ENCODE measurements at places on chromosomes 13 and 19.

GRCh38 chr13:94706101-94706842, 6.1 kb downstream of the SOX21 start:
- peaks cover 94% of the 10 kb centered on the region for H3K27me3 ChIP-seq
- no peak for DNase-seq
- no peak overlapping the region for H3K27ac ChIP-seq
- no peak overlapping the region for H3K4me3 ChIP-seq
- H3K36me3 ChIP-seq, result peaks cover 4% of the 10 kb centered on the region

GRCh38 chr13:101514695-101515275, 62.3 kb downstream of the ITGBL1 start:
- no peak overlapping the region for H3K4me3 ChIP-seq
- peaks cover 2% of the 10 kb centered on the region for H3K4me1 ChIP-seq
- H3K27me3 ChIP-seq, result no peaks in the 10 kb centered on the region
- no peak overlapping the region for H3K27ac ChIP-seq
- H3K36me3 ChIP-seq, result no peaks in the 10 kb centered on the region

- H3K4me1 ChIP-seq, result no peaks in the 10 kb centered on the region
- H3K27ac ChIP-seq, result no peak overlapping the region
- no peaks in the 10 kb centered on the region for H3K36me3 ChIP-seq
- no peak for DNase-seq
- peaks cover 3% of the 10 kb centered on the region for H3K27me3 ChIP-seq
- no peak overlapping the region for H3K4me3 ChIP-seq
Measured at GRCh38 chr13:97561182-97561581, 127.2 kb downstream of the RAP2A start.

DNA sequence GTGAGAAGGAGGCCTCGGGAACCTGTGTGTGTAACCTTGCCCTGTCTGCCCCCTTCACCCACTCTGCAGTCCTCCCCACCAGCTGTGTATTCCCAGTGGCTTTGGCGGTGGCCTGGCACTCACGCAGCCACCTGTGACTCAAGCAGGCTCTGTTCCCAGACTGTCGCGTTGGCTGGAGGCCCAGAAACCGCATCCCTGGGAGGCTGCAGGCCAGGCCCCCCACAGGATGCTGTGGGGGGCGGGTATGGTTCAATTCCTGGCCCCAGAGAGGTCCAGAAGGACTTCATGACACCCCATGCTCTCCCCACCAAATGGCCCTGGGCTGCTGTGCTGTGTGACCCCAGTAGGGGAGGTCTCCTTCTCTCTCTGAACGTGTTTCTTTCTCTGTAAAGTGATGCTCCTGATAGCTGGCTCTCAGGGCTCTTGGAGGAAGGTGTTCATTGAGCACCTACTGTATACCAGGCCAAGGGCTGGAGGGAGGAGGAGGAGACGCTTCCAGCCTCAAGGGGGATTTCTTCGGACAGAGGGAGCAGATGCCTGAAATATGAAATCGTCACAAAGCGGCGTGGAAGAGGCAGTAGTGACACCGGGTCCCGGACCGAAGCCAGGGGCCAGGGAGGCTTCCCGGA, 1.9 kb upstream of the LINGO3 start:
- peaks cover 3% of the 10 kb centered on the region for H3K4me1 ChIP-seq
- H3K27me3 ChIP-seq, result peaks cover 94% of the 10 kb centered on the region
- H3K4me3 ChIP-seq, result no peak overlapping the region

All from activated naive CD4-positive, alpha-beta T cell treated with anti-CD3 and anti-CD28 coated beads, Interleukin-2, amount 10 ng/mL, durations not matched to agents 7 days and 5 days (primary cell).